ENCODE measurements at places on chromosomes 7 and 10. TPM values are rescaled to one million over a fixed set of nuclear protein-coding genes. Genes with fewer than 3 reads are reported as not detected.

The METTL27 gene
- 9.0 TPM for total RNA-seq

The AOAH gene
- total RNA-seq, result not detected

The IFIT1B gene
- total RNA-seq, result not detected

The NSUN5 gene
- 43.3 TPM for total RNA-seq

The SRI gene
- 123 TPM for total RNA-seq

The C10orf53 gene
- not detected for total RNA-seq

The TTYH3 gene
- 46.4 TPM for total RNA-seq

The FAM24B gene
- total RNA-seq, result 16.5 TPM

The ITGA8 gene
- 0.02 TPM for total RNA-seq

The ANXA8L1 gene
- 120 TPM for total RNA-seq

The IL2RA gene
- total RNA-seq, result not detected

The TWIST1 gene
- total RNA-seq, result 3.8 TPM

The FAM24A gene
- not detected for total RNA-seq

The ASAH2 gene
- 3.3 TPM for total RNA-seq

The OR2A12 gene
- not detected for total RNA-seq

The MACROH2A2 gene
- 27.7 TPM for total RNA-seq

The TMEM26 gene
- not detected for total RNA-seq

The PON1 gene
- total RNA-seq, result 1.0 TPM

The BEND7 gene
- 9.5 TPM for total RNA-seq

The PTPRE gene
- total RNA-seq, result 4.0 TPM

The STEAP1 gene
- total RNA-seq, result 13.6 TPM

The RBP4 gene
- 5.1 TPM for total RNA-seq

The OR13A1 gene
- not detected for total RNA-seq

The LUC7L2 gene
- total RNA-seq, result 39.0 TPM

The MBLAC1 gene
- 3.0 TPM for total RNA-seq

The VSIR gene
- 33.9 TPM for total RNA-seq

The GSTO2 gene
- 2.3 TPM for total RNA-seq

All from A549 treated with ZK216348 at 1 μM for 4 hours (cell line).